ENCODE measurements at places on chromosomes 4 and X.

- DNase-seq, result no peak
These were observed 32.9 kb upstream of the XK start for GRCh38 chrX:37652589-37653231.

GRCh38 chr4:82357640-82358039, 16.2 kb downstream of the HNRNPD start:
- DNase-seq, result no peak

- DNase-seq, result no peak
These were observed 54.7 kb upstream of the TRPC5 start for GRCh38 chrX:112137276-112137675.

DNA sequence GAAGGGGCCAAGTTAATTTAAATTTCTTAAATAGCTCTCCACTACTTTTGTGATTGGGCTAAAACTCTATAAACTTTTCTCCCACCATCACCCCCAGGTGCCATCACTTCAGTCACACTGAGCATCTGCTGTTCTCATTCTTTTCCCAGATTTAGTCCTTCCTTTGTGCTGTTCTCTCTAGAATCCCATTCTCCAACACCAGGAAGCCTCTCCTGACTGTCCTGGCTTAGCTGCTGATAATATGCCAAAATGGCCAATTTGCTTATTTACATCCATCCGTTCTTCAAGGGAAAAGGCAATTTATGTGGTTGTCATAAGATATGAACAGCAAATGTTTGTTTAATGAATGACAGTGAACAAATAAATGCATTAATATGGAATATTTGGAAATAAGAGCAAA, 44.1 kb downstream of the FGFBP1 start:
- DNase-seq, result no peak

DNA sequence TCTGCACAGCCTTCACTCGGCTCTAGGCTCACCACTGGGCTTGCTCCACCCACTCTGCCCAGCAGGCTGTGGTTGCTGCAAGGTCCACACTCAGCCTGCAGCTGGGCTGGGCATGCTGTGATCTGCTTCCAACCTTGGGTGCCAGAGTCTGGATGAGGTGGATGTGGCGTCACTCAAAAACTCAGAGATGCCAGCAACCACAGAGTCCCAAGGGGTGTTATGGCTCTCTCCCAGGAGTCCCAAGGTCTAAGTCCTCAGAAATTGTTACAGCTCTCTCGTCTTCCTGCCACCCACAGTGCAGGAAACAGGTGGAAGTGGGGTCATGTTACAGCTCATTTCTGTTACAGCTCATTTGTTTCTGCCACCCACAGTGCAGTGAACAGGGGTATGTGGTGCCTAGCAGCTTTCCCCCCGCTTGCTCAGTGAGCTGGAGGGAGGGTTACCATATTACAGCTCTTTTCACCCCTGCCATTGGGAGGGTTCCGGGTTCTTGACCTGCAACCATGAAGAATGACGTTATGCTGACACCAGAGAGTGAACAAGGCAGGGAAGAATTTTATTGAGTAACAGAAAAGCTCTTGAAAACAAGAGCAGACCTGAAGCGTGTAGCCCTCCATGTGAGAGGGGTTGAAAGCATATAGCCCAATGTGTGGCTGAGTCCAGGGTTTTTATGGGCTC, 893.9 kb downstream of the PCDH7 start:
- peak; percentile 8 for DNase-seq

DNA sequence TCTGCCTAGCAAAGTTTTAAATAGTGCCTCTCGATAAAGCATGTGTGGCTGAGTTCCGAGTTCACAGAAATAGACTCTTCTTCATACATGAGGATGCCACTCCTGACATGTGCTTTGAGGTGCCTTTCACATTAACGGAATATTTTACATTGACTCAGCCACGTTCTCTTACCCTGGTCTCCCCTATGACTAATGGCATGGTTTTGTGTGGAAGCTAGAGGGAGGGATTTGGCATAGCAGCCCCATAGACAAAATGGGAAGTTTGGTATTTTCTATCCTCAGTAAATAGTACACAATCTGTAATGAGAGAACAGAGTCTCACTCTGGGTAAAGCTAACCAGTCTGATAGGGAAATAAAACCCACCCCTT, 68.9 kb downstream of the PCDH19 start:
- no peak for DNase-seq

GRCh38 chr4:71243091-71243833, 95.6 kb upstream of the SLC4A4 start:
- DNase-seq, result no peak

- DNase-seq, result no peak
These were observed 16.8 kb upstream of the COX18 start for GRCh38 chr4:73086095-73086868.

DNA sequence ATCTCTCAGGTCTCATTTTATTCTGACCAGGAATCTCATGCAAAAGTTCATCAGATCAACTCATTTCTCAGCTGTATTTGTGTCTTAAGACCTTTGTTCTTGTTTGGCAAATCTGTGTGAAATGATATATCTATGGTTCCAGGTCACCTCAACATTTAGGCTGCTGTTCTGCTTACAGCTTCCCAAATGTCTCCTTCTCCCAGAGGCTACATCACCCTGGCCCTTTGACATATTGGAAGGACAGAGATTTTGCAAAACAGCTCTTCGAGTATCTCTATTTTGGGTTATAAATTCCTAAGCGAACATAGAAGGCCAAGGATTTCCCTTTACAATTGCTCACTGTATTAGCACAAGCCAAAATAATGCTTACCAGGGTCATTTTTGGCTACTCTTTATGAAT, 57.5 kb upstream of the GIMD1 start:
- no peak for DNase-seq

GRCh38 chrX:96791559-96791958, 92.1 kb upstream of the RPA4 start:
- DNase-seq, result no peak

GRCh38 chrX:47568656-47569295, 7.8 kb downstream of the ARAF start:
- DNase-seq, result no peak

DNA sequence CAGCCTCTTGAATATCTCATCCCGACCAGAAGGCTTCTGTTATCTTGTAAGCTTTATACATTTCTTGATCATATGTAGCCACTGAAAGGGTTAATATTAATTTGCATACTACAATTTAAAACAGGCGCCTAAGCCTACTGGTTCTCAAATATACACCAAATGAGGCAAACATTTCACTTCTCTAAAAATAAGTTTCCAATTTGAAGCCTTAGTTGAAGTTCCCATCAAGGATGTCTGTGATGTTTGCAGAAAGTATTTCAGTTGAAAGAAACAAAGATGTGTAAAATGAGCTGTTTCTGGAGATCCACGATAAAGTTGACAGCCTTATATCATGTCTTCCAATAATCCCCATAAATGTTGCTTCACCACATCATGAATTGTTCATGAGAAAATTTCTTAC, 70.6 kb downstream of the KIT start:
- DNase-seq, result no peak

- no peak for DNase-seq
These were observed 689.1 kb upstream of the DIAPH2 start for GRCh38 chrX:95995583-95995982.

GRCh38 chr4:48483777-48484493, 792 bp downstream of the SLC10A4 start:
- no peak for DNase-seq

DNA sequence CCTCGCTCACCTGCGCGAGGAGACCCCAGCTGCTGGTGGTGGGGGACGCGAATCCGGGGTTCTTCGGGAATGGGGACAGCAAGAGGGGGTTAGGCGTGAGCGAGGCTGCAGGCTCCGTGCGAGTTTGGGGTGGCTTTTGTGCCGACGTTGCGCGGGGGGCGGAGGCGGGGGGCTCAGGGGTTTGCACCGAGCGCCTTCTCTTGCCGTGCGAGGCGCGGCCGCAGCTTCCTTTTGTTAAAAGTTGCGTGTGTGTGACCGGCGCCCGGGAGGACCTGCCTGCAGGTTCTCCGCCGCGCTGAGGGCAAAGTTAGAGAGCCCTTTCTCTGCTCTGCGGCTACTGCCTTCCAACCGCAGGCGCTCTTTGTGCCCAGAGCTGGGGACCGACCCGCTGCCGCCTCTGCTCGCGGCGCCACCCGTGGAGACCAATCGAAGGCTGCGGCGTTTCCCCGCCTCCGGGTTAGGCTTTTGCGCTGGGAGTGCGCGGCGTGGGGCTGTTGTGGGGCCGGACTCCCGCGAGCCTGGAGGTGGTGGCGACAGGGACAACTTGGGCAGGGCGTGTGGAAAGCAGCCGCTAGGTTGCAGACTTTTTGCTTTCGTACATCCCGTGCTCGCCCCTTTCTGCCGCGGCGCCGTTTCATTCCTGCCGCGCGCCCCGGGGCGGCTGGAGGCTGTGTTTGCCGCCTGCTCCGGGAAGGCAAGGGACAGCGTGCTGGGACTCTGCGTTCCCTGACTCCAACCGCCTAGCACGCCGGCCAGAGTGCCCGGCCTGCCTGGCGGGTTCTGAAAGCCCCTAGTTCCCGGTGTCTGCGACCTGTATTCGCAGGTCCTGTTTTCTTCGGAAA, 716 bp downstream of the KIT start:
- DNase-seq, result peak; percentile 54

DNA sequence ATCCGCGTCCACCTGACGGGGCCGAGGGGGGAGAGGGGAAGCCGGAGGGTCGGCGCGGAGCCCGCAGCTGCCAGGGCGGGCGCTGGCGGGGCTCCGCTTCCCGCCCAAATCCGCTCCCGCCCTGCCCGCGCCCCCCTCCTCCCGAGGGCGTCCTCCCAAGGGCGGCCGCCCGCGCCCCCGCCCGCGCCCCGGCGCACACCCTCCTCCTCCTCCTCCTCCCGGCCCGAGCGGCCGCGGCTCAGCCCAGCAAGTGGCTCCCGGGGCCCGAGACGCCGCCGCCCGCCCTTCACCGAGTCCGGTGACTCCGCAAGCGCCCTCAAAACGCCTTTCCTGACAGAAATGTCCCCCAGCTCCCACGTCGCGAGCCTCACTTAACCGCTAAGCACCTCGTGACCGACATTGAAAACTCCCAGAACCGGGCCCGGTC, 487 bp downstream of the HMGB2 start:
- DNase-seq, result peak; percentile 45

- no peak for DNase-seq
These were observed 6.1 kb downstream of the RPS3A start for GRCh38 chr4:151105454-151106032.

- no peak for DNase-seq
These were observed 474.7 kb downstream of the PCDH7 start for GRCh38 chr4:31194823-31195222.

DNA sequence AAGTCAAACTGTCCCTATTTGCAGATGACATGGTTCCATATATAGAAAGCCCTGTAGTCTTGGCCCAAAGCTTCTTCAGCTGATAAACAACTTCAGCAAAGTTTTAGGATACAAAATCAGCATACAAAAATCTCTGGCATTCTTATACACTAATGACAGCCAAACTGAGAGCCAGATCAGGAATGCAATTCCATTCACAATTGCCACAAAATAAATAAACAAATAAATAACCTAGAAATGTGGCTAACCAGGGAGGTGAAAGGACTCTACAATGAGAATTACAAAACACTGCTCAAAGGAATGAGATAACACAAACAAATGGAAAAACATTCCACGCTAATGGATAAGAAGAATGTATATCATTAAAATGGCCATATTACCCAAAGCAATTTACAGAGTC, 52.9 kb upstream of the CXCL8 start:
- DNase-seq, result no peak

- DNase-seq, result no peak
These were observed 122.9 kb downstream of the C4orf33 start for GRCh38 chr4:129218897-129219296.

Data from renal pelvis (tissue), 12 donors.